Omental fat pad (tissue), 4 donors: ENCODE measurements at places on chromosomes 7 and 10.

DNA sequence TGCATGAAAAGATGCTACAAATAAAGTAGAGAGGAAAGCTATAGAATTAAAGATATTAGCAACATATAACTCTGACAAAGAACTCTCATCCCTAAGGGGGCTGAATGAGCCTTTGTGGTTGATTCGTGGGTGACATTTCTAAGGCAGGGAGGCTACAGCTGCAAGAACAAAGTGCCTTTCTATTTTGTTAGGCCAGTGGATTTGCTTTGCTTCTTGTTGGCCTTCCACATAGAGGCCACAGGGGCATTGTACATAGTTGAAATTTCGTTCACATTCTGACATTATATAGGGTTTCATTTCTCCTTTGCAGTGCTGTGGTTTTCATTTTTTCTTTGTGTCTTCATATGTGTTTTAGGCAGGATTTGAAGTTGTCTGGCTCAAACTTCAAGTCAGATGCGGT is 819.2 kb upstream of the C7orf33 start:
- no peak for DNase-seq

GRCh38 chr10:18293536-18294510 is 153.6 kb downstream of the CACNB2 start:
- DNase-seq = no peak

DNA sequence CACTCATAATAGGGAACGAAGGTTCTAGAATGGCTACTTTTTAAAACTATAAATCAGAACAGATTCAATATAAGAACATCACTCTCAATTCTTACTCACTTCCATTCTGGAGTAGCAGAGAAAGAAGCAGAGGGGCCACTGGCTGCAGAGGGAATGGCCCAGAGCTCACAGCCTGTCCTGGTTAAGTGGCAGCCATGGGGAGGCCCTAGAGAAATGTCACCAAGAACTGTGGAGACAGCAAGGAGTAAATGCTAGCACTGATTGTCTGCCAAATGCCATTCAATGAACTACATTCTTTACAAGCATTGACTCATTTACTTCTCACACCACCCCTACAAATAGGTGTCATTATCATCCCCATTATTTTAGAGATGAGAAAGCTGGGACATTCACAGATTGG is 74.6 kb upstream of the KCNMA1 start:
- no peak for DNase-seq

DNA sequence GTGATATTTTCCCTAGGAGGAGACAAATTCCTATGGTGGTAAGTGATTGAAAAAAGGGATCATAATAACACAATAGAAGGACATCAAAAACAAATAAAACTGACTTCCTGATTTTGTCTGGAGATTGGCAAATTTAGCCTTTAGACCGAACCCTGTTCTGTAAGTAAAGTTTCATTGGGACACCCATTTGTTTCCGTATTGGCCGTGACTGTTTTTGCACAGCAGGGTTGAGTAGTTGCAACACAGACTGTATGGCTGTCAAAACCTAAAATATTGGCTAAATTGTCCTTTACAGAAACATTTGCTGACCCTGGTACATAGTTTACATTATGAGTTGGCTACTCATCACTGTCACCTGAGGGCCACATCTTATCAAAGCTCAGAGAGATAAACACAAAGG is 168.6 kb downstream of the PRKCQ start:
- DNase-seq = no peak

DNA sequence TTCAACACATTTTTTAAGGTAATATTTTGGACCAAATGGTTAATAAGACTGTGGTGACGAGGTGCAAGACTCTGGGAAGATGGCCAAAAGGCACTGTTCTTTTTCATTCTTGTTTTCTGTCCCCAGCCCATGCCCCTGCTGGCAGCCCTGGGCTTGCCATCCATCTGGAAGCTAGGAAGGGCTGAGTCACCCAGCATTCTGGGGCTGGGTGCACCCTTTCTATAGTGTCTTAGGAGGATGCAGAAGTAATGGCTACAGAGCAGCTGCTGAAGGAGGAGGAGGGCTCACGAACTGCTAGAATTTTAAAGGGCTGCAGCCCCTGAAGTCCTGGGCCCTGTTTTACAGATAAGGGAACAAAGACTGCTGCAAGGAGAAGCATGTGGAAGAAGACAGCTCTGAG is 42.8 kb upstream of the ZNF32 start:
- DNase-seq = no peak
